Stimulated activated CD8-positive, alpha-beta memory T cell treated with anti-CD3 and anti-CD28 coated beads, Interleukin-4, amount 100 ng/mL, for 1 hour (primary cell): ENCODE measurements at places on chromosomes 5 and 9.

DNA sequence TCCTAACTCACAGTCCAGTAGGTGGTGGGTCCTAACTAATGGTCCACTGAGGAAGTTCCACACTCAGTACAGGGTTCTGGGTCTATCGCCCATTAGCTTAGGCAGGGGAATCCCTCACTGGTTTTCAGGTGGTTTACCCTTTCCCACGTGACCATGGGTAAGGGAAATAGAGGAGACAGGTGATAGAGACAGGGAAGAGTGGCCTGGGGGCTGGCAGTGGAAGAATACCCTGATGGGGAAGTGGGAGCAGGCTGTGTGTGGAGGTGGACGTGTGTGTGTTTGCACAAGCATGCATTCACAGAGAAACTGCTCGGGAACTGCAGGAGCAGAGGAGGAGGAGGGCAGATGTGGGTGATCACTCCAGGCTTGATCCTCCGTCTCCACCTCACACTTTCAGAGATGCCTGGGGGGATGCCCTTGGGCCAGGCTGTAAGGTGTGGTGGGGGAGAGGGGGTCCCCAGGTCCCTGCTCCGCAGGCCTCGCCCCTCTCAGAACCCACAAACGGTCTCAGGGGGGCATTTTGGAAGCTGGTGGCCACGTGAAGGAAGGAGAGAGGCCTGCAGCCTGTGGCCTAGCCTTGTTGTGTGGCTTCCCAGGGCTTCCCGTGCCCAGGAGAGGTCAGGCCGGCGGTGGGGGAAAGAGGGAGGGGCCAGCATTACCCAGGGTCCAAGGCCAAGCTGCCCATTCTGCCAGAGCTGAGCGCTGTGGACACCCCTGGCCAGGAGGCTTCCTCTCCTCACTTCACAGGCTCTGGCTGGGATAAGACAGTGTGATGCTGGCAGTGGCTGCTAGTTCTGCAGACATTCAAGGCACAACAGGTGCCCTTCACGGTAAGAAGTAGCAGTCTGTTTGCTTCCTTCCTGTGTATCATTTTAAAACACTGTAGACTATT, 80.0 kb downstream of the OTULIN start:
- DNase-seq = no peak

- no peak for DNase-seq
These were observed 76.0 kb downstream of the COL15A1 start for GRCh38 chr9:99019510-99020331.

GRCh38 chr5:172234031-172234430, 40.1 kb downstream of the EFCAB9 start:
- DNase-seq = no peak

GRCh38 chr5:93188876-93189485, 392.0 kb downstream of the NR2F1-AS1 start:
- DNase-seq = no peak

- DNase-seq = no peak
These were observed 73.6 kb upstream of the HSPA9 start for GRCh38 chr5:138648841-138649240.

GRCh38 chr9:113958556-113958955, 82.4 kb downstream of the ZNF618 start:
- no peak for DNase-seq

DNA sequence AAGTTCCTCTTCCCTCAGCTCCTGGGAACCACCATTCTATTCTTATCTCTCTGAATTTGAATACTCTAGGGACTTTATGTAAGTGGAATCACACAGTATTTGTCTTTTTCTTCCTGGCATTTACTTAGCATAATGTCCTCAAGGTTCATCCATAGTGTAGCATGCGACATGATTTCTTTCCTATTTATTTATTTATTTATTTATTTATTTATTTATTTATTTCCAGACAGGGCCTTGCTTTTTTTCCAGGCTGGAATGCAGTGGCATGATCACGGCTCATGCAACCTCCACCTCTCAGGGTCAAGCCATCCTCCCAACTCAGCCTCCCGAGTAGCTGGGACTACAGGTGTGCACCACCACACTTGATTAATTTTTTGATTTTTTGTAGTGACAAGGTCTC, 142.1 kb downstream of the GPBP1 start:
- no peak for DNase-seq

DNA sequence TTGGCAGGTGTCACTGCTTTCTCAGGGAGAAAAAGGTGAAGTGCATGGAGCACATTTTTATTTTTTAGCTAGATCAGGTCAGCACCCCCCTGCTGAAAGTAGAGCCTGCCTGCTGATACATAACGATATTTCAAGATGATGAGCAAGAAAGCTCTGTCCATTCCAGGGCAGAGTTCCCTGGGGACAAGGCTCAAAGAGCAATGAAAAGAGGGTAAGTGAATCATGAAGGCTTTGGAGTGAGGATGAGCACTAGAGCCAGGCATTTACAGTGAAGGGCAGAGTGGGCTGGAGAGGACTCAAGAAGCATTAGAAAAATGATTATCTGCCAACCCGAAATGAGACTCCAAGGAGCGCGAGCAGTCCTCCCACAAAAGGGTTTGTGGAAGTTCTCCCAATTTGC, 345.7 kb downstream of the TLE4 start:
- DNase-seq = no peak

DNA sequence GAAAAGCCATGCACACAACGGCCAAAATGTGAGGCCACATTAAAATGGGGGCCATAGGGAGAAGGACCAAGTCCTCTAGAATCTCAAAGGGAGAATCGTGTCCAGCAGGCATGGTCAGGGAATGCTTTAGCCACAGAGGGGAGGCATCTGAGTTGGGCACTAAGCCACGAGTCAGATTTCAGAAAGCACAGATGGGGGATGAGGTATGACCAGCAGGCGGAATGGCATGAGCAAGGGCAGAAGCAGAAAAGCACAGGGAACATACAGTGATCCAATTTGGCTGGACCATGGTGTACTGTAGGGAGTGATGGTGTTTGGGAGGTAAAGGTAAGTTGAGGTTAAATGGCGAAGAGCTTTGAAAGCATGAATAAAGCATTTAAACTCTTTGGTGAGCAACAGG, 214.6 kb downstream of the TLE1 start:
- no peak for DNase-seq

DNA sequence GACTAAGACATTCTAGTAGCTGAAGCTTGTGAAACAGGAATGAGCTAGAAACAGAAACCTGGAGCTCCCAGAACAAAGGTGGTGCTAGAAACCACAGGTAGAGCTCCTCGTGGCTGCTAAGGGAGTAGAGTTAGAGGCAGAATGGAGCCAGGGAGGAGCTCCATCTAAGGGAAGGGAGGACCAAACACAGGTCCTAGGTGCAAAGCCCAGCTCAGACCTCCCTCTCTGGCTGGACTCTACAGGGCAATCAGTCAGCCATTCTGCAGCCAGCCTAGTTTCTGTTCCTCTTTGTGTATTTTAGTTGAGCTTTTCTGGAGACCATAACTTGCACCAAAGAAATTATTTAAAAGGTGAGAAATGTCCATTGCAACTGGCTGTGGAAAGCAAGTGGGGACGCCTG, 70.4 kb downstream of the CRB2 start:
- DNase-seq = no peak

- DNase-seq = no peak
These were observed 2.1 kb upstream of the TLX3 start for GRCh38 chr5:171306781-171307591.

DNA sequence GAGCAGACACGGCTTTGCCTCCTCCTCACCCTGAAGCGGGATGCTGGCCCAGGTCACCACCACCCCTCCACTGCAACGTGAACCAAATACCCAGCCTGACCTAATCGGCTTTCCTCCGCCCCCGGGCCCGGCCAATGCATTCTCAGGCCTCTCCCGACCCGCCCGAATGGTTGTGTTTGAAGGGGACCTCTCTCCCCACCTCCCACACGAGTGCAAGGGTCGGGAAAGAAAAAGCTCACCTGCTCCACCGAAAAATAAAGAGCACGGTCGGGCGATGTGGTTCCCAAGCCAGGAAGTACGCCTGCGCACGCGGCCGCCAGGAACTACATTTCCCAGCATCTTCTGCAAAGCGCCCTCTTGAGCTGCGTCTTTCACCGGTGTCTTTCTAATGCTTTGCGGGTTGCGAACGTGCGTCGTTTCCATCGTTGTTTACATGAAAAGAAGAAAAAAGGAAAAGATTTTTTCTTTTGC, at the start of gene ZNF883:
Gene ZNF883 (minus strand): TSS at position 282 of the 471 bp plus-strand sequence.
- no peak for DNase-seq

DNA sequence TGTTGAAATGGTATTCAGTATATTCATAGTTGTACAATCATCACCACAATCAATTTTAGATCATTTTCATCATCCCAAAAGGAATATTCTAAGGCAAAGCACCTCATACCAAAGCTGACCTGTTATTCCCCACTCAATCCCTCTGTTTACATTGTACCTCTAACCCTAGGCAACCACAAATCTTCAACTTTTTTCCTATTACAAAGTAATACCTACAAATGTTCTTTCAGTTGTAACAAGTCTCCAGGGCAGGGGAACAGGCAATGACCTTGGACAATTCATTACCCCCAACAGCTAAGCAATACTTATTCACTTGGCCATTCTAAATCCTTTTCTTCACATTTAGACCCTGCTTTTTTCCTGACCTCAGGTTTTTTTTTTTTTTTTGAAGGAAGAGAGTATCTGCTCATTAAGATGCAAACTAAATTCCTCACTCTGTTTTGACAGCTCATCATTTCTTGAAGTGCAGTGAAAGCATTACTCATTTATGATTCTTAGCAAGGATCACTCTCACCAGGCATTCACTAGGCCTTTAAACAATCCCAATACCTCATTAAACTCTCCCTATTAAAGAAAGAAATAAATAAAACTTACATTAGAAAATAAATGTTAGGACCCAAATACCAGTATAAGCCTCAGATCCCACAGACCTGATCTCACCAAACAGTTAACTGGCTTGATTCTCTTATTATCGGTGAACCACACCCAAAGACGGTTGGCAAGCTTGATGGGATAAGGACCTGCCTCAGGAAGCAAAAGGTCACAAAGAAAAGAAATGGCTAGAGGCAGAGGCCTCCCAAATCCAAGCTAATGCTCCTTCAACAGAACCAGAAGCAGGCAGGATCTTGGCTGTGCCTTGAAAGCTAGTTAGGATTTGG, 15.3 kb downstream of the MTMR12 start:
- DNase-seq = no peak

GRCh38 chr5:103461243-103461642, 101.3 kb downstream of the NUDT12 start:
- no peak for DNase-seq

DNA sequence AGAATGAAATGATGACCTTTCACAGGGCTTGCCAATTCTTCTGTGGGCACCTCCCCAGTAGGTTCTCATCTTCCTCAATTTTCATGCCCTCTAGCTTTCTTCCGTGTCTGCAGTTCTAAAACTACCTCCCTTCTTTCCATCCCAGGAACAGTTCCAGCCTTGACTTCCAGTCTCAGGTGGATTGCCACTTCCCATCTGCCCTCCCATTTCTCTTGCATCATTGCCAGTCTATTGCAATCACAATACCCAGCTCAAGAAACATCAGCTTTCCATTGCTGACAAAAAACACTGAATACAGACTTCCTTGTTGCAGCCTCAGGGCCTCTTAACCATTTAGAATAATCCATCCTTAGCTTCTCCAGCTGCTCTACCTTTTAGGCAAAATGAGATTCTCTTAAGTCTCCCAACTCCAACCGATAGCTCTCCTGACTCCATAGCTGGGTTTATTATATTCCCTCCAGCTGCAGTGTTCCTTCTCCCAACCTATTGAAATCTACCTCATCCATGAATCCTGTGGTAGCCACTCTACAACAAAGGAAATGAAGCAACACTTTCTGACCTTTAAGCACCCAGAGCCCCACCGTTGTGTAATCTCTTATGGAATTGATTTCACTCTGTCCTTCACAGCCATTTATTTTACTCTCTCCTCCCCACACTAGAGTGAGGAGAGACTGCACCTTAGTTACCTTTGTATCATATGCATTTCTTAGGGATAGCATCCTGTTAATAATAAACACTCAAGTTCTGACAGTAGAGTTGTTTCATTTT, 75.6 kb upstream of the PCA3 start:
- DNase-seq = no peak

GRCh38 chr9:81600631-81601030, 88.7 kb downstream of the TLE1 start:
- no peak for DNase-seq

- DNase-seq = no peak
These were observed 338.6 kb downstream of the PTPRD start for GRCh38 chr9:10274175-10274574.

GRCh38 chr9:129549684-129550083, 71.2 kb downstream of the C9orf50 start:
- no peak for DNase-seq

DNA sequence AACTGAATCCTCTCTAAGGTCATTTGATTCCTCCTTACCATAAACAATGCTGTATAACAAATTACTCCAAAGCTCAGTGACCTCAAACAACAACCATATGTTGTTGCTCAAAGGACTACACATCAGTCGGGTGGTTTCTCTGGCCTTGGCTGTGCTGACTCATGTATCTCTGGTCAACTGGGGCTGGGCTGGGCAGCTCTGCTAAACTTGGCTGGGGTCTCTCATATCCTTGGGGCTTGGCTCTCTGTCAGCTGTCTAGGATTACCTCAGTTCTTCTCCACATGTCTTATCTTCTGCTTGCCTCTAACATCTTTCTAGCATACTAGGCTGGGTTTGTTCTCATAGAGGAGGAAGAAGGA, 86.4 kb downstream of the GALNT10 start:
- no peak for DNase-seq

GRCh38 chr5:105207066-105207465, 1644.5 kb upstream of the NUDT12 start:
- no peak for DNase-seq

GRCh38 chr5:106454651-106455415, 1215.9 kb downstream of the EFNA5 start:
- DNase-seq = no peak

DNA sequence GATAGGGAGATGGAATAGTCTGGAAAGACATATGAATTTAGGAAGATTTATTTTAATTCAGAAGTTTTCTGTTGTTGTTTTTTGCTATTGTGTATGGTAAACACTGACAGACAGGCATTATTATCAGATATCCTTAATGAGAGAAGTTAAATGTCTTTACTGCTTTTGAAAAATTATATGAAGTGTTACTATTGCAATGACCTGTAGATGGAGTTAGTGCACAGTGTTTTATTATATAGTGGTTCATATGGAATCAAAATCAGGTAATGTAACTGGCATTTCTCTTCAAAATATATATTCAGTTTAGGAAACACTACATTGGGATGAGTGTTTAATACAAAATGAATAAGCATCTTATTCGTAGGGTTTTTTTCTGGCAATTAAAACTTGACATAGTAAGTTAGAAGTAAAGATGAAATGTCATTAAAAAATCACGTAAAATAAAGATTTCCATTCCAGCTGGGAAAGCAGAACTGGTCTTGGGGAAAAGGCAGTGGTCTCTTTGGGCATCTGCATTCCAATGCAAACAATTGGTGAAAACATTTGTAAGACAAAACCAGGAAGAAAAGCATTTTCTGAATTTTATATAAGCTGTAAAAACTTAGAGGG, 3.9 kb downstream of the GABRA1 start:
- DNase-seq = no peak

- DNase-seq = no peak
These were observed 34.1 kb upstream of the GRIA1 start for GRCh38 chr5:153456354-153456753.
